ENCODE measurements at places on chromosomes 5 and 9.

- DNase-seq = no peak
Observed at GRCh38 chr5:98243972-98244371, 529.5 kb upstream of the RGMB start.

- DNase-seq = no peak
Observed at GRCh38 chr9:137198051-137198901, 2.3 kb downstream of the TPRN start.

DNA sequence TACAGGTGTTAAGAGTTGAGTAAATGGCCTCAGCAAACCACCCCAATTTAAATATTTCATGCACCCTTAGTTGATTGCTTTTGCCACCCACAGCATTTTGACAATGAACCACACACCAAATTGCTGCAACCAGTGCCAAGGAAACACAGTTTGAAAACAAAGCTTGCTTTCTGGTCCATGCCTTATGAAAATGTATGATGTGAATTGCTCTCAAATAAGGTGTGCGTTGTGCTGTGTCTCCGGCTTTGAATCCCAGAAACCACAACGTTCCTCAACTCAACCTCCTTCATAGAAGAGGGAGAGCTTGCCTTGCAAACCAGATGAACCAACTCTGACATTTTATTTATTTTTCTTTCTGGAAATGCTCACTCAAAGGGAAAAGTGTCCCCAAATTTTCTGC is 762.7 kb downstream of the TLE1 start:
- no peak for DNase-seq

DNA sequence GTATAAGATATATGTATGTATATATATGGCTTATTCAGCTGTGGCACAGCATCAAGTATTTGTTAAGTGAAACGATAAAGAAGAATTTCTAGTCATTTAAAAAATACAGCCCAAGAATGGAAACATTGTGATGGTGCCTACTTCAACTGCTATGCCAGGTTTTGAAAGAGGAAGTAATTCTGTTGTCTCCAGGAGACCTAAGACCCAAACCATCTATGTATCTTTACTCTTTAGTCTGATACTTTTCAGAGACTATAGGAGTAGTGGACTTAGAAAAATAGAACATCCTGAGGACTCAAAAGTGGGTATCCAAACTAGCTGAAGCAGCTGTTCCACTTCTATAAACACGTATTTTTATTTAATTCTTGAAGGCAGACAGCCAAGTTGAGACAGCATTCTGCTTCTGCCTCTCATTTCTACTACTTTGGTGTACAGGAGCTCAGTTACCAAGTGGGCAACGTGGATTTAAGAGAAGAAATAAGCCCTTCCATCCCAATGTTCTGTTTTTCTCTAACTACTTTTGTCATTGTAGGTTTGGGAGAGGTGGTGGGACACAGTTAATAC is 110.7 kb downstream of the RPS23 start:
- peak; percentile 97 for DNase-seq

DNA sequence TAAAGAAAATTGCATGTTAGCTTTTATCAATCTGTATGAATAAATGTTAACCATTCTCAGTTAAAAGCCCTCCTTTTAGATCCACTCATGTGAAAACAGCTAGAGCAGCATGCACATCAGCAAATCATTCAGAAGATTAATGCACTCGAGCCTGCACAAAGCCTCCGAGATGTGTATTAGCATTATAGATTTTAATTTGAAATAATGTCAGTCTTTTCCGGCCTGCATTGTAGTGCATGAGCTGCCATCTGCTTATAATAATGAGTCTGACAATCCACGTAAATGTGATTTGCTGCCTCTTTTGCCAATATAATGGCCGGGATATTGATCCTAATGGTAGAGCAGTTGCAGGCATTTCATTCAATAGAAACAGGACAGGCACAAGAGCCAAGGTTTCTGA is 585.1 kb downstream of the IRX1 start:
- DNase-seq = no peak

DNA sequence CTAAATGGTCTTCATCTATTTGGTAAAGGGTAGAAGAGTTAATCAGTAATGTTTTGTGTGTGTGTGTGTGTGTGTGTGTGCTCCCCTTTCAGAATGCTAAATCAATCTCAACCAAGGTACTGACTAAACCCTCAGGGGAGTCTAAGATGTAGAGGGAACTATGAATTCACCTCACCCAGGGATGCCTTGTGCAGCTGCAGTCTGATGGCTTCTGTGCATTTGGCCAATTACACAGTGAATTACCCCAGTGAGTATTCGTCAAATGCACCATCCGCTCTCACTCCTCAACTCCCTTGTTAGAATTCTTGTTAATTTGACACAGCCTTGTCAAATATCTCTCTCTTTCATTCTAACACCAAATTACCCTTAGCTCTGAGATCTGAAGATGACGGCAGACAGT is 234.6 kb downstream of the GABRB2 start:
- DNase-seq = no peak

GRCh38 chr9:131097948-131098278 is 1.6 kb downstream of the AIF1L start:
- no peak for DNase-seq

DNA sequence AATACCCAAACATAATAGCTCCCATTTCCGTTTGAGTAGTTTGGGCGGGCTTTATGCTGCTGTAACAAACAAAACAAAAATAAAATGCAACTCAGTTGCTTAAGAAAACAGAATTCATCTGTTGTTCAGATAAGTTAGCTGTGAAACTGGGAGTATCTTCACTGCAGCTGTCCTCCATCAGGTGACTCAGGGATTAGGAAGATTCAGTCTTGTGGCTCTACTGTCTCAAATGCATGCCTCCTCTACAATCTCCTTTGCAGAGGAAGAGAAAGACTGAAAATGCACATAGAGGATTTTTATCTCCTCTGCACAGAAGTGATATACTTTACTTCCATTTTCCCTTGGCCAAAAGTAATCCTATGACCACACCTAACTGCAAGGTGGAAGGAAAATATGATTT is 883.7 kb downstream of the PTPRD start:
- no peak for DNase-seq

DNA sequence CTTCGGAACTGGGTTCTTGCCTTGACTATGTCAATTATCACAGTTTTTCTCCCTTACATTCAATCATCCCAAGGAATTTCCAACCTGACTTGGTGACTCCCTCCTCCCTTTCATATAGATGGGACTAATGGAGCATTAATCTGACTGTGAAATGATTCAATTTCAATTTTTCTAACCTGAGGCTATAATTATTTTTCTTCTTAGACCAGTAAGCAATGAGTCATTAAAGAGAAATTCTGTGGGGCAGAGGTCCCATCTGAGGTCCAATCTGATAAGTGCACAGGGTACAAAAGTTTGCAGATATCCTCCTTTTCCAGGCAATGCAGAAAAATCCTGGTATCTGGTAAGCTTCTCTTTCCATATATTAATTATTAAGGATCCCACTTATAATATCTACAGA is 18.9 kb downstream of the PDE4D start:
- no peak for DNase-seq

GRCh38 chr9:82431121-82431520 is 442.5 kb downstream of the SPATA31D1 start:
- no peak for DNase-seq

GRCh38 chr9:97704345-97704677 is 7.2 kb upstream of the XPA start:
- DNase-seq = no peak

GRCh38 chr9:81581986-81582385 is 107.4 kb downstream of the TLE1 start:
- DNase-seq = no peak

- DNase-seq = no peak
Observed at GRCh38 chr5:107461770-107462169, 209.0 kb downstream of the EFNA5 start.

DNA sequence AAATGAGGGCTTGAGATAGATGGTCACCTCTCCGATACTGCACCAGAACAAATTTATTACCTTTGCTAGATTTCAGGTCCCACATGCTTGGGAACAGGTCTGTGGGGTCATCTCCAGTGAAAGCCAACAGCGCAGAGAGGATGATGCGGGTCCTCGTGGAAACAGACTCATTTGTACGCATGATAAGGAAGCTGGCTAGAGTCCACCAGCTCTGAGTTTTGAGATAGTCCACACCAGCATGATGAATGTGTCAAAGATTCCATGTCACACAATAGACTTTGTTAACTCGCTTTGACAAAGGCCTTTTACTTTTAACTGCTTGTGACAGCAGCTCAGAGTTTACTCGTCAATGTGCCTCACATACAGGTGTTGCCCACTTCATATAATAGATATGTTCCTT is 105.4 kb upstream of the TBCA start:
- no peak for DNase-seq

DNA sequence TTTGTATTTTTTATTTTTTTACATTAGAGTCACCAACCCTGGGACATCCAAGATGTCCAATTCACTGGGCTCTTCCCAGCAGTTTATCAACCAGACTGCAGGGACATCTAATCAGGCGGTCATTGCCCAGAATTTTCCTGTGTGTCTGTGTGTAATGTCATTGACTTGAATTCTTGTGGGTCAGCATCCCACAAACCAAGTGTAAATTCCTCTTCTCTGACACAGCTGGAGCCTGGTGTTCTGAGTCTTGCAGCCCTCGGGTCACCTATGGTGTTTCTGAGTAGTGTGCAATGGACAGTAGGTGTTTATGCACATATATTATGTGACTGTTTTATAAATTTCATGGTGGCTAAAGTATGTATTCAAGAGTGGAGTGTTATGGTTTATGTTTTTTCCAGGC is 815.7 kb downstream of the SEMA5A start:
- DNase-seq = no peak

DNA sequence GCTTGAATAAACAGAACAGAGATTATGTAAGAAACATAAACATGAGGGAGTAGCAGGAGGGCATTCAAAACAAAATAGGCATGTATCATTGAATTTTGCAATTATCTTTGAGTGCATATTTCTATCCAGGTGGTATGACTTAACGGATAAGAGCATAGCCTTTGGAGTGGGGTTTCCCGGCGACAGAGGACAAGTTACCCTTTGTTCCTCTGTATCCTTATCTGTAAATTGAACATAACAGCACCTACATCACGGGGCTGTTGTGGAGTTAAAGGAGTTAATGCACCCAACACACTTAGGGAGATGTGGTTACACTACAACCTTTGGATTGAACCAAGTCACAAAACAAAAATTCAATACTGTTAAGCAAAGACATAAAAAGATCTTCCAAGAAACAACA is 314.6 kb upstream of the KIF2A start:
- DNase-seq = no peak

GRCh38 chr5:82386576-82386975 is 108.4 kb upstream of the RPS23 start:
- DNase-seq = no peak

- no peak for DNase-seq
Observed at GRCh38 chr9:126383406-126384046, 56.9 kb downstream of the MVB12B start.

GRCh38 chr9:125759764-125760129 is 12.6 kb downstream of the PBX3 start:
- no peak for DNase-seq
